GM23338 (cell line): ENCODE measurements at places on chromosomes 2 and 18. TPM values are rescaled to one million over a fixed set of nuclear protein-coding genes. Genes with fewer than 3 reads are reported as not detected.

DNA sequence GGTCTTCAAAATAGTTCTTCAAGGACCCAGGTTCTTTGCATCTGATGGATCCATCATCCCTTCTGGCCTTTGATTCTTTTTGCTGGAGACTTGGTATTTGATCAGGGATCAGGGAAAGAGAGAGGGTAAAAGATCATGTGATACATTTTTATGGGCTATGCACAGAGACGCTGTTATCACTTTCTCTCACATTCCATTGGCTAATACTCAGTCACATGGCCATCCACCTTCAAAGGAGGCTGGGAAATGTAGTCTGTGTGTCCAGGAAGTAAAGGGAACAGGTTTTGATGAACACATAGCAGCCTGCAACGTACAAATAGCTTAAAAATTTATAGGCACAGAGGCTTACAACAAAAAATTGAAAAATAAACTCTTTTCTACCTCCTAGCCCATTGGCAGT is 629.6 kb upstream of the FANCL start:
- no peak for DNase-seq

Gene FAM110C
- 20.9 and 24.8 TPM in 2 replicates for total RNA-seq

Gene ARHGEF4
- 11.8 and 16.6 TPM in 2 replicates for total RNA-seq

GRCh38 chr2:165584126-165584654 is 114.7 kb downstream of the CSRNP3 start:
- no peak for DNase-seq

DNA sequence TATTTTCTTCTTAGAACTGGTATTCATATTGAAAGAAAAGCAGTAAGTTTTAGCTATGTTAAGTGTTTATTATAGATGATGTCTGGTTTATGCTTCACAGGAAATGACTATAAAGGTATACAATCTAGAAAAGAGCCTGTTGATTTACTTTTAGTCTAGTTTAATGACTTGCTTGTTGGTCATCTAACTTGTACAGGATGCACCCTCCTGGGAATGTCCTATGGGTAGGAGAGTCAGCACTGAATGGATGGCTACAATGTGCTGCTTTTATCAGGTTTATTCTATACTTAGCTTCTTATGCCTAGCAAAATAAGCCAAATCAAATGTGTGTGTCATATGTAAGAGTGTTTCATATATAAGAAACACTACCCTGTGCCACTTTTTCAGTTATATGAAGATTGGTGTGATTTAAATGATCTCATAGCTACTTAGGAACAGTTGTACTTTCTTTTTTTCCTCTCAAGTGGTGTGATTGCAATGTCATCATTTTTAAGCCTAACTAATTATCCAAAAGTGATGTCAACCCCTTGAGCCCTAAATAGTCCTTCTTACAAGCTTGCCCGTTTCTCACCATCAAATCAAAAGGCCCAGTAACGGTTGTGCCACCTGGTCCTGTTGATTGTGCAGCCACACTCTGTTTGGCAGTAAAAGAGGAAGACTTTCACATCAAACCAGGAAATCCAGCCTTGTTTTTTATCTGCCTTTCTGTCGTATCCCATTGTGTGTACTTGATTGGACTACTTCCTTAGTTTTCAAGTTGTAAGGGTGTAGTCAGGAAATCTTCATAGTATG is 176.0 kb downstream of the DIS3L2 start:
- no peak for DNase-seq

DNA sequence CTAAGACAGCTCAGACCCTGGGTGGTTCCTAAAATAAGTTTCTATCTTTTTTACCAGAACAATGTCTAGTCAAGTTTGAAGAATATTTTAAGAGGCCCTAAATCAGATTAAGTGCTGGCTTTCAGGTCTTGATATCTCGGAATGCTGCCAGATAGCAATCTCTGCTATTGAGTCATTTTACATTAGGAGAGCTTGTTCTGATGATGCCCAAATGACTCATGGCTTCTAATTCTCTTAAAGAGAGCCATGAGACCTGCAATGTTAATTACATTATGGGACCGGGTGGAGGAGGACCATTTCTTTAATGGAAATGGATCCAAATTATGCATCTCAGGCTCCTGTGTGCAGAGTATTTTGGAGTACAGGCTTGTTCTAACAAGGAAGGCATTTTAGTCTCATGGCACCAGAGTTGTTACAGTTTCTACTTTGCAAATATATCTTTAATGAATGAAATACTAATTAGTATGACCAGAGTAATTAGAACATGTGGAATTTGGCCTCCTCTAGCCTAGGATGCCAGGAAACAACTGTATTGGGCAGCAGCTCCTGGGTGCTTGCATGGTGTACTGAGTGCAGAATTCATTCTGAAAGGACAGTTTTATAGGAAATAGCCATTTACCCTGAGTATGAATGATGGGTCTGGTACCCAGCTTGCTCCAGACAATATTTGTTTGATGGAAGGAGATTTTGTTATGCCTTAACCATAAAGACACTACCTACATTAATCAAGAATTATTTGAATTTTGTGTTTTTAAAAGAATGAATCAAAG is 94.0 kb upstream of the SULT1C3 start:
- no peak for DNase-seq

DNA sequence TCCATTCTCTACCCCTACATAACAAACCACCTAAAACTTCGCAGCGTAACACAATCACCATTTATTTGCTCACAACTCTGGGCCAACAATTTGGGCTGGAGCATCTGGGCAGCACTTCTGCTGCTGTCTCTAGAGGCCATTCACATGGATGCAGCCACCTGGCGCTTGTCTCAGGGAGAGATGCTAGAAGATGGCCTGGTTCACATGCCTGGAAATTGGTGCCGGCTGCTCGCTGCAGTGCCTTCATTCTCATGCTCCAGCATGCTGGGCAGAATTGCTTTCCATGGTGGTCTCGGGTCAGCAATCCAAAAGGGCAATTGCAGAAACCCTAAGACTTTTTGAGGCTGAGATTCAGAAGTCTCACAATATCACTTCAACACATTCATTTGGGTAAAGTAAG is 157.4 kb downstream of the SUCLG1 start:
- DNase-seq, result no peak

Gene EPHA4
- total RNA-seq, result 6.2 and 7.2 TPM in 2 replicates

- no peak for DNase-seq
Observed at GRCh38 chr18:5095239-5095638, 101.8 kb downstream of the AKAIN1 start.

DNA sequence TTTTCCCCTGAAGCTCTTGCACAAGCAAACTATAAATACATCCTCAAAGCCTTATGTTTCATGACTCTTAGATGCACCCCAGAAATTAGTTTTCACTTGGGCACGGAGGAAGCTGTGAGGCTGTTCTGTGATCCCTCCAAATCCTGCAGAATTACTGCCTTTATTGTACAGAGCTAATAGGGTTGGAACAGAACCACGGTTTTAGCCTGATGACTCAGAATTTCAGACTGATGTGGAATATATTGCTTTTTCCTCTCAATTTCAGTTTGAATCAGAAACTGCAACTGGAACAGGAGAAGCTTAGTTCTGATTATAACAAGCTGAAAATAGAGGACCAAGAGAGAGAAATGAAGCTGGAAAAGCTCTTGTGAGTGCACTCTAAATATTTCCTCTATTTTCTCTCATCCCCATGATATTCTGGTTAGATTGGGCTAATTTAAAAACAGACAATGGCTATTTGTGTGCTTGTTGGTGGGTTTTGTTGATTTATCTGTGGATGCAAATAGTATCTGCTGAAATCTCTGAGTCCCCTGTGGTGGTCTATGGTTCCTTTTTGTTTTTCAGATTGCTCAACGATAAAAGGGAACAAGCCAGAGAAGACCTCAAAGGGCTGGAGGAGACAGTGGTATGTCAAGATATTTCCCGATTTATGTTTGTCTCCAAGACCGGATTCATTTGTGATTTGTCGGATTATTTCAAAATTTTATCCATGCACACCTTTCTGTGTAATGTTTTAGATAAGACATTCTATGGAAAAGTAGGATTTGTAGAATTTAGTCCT is 38.2 kb upstream of the LYPD6B start:
- no peak for DNase-seq

Gene UPP2
- not detected in 2 replicates for total RNA-seq

GRCh38 chr2:42368817-42369531 is 8.0 kb upstream of the COX7A2L start:
- no peak for DNase-seq

DNA sequence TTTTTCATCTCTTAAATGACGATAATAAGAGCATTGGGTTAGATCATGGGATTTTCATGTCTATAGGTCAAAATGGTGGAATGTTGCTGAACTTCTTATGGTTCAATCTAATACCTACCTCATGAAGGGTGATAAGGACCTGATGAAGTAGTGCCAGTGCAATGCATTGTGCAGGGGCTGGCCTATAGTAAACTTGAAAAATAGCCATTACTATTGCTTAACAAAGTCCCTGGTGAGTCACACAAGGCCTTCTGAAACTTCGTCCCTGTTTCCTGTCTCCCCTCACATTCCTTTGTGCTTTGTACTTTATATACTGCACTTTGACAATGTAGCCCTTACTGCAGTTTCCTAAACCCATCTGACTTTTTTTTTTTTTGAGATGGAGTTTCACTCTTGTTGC is 515.9 kb downstream of the SLC4A3 start:
- DNase-seq, result no peak

Gene ANKRD30BL
- total RNA-seq, result 0.17 and 0.62 TPM in 2 replicates

DNA sequence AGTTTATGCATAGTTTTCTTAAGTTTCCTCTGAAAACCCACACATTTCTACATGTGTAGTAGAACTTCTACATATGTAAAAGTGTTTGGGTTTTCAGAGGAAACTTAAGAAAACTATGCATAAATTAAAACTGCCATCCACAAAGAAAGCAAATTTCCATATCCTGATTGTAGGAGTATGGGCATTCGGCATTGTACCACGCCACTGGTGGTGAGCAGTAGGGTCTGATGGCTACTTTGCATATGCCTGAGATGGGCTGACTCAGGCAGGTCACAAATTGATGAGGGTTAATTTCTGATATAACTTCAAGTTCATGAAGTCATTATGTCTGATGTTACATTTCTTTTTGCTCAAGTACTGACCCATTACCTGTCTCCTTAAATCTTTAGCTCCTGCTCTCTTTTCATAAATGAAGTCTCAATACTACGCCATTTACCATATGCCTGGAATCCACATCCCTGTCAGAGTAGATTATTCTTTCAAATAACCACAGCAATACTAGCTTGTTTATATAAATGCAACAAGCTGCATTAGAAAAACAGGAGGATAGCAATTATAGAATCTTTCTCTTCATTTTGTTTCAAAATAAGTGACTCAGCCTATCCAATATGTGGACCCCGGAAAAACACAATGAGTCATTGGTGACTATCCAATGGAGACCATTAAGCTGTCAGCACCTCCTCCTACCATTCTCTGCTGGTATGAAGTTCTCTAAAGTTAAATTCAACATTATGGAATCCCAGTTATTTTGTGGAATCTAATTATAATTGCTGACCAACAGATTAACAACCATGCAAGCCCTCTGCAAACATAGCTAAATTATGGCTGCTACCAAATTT is 355.2 kb upstream of the UBE2E3 start:
- no peak for DNase-seq

DNA sequence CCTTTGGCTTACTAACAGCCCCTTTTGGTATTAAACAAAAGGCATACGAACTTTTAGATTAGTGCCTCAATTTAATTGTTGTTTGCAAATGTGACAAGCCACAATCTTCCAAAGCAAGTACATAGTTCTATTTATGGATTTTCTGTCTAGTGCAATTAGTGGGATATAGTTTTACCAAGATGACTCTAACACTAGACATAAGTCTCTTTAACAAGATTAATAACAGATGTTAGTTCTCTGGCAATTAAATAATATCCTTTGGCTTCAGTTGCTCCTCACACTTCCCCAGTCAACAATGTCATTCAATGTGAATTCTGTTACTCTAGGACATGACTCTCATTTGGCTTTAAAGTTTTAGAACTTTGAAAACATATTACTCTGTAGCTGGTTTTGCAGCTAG is 16.7 kb upstream of the MC4R start:
- DNase-seq, result no peak

DNA sequence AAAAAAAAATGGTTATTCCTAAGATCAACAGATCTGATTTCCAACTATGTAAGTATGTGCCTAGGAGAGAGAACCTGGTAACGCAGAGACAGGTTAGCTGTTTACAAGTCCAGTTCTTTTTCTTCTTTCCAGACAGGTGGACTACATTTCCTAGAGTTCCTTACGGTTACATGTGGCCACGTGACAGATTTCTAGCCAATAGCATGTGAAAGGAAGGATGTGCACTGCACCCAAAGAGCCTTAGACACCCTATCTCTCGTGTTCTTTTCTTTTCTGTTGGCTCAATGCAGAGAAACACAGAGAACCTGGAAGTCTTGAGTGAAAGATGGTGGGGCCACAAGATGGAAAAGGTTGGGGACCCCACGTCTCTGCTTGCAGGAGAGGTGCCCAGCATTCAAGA is 375.9 kb downstream of the TNS1 start:
- DNase-seq, result no peak

- no peak for DNase-seq
Observed at GRCh38 chr2:57597940-57598339, 448.7 kb upstream of the VRK2 start.

Gene KCNS3
- 62.4 and 80.0 TPM in 2 replicates for total RNA-seq

DNA sequence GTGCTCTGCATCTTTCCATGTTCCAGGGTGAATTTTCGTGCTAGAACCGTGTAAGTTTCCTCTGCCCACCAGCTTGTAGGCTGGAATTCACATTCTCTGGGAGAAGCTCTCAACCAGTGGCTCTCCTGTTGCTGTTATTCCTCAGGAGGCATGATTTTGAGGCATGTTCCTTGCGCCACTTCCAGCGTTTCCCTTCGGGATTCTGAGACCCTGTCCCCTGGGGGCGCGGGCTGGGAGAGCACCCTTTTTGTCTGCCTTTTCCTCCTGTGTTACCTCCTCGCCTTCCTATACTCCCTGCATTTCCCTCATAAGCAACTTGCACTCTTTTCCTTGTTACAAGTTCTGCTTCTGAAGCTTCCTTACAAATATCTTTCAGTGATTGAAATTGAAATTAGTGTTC is 156.4 kb downstream of the PTPRM start:
- peak; percentile 56 for DNase-seq

GRCh38 chr18:49899657-49900330 is 86.5 kb upstream of the ACAA2 start:
- peak; percentile 37 for DNase-seq

DNA sequence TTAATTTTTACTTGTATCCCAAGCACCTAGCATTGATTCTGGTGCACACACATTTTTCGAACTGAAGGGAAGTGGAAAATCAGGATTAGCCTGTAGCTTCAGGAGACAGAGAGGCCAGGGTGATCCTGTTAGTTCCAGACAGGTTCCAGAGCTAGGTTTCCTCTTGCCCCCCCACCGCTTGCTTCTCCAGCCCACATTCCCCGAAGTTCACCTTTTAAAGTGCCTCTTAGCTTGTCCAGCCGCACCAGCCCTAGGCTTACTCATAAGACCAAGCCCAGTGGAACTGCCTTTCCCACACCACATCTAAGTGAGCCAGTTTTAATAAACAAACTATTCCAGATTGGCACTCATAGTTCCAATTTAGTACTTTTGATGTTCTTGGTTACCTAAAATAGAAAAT is 898.6 kb upstream of the KLHL29 start:
- peak; percentile 6 for DNase-seq
